Uterus (tissue), 4 donors: ENCODE measurements at places on chromosomes 7 and 10. TPM values are rescaled to one million over a fixed set of nuclear protein-coding genes. Genes with fewer than 3 reads are reported as not detected.

DNA sequence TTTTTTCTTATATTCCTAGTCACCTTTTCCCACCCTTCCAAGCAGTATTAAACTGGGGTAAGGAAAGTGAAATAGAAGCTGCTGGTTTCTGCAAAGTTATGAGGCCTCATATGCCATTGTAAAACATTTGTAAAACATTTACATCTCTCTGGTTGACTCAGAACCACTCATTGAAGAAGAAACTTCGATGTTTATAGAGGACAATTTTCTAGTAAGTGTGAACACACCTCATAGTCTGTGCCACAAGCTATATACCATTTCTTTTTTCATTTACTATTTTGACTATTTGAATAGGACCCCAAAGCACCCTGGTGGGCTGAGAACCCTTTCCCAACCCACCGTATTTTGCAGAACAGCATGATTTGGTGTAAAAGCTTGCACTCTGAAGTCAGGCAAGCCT, 12.9 kb upstream of the ITGB1 start:
- DNase-seq, result no peak

DNA sequence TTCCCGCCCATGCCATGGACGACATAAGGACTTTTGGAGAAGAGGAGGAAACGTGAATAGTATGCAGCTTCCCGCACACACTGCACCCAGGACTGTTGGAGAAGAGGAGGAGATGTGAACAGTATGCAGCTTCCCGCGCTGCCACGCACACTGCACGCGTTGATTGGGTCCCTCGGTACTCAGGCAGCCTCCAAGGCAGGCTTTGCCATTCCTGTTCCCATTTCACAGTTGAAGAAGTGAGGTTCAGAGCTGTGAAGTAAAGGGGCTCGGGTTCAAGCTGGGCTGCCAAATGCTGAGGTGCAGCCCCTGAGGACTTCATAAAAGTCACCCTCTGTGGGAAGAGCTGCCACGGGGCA, 147.9 kb upstream of the FAM20C start:
- DNase-seq, result peak; percentile 3

GRCh38 chr7:138001529-138002095, at the start of gene CREB3L2:
Gene CREB3L2 (minus strand): TSS chr7:138002086. CDS start chr7:138001705, 381 bp downstream.
- DNase-seq, result no peak

AKR1C4 gene
- total RNA-seq, result not detected
